Fibroblast of lung (primary cell): ENCODE measurements at places on chromosomes 16 and 17. TPM values are rescaled to one million over a fixed set of nuclear protein-coding genes. Genes with fewer than 3 reads are reported as not detected.

HOXB1 gene
- total RNA-seq = not detected in 2 replicates

HSF4 gene
- 25.8 and 31.3 TPM in 2 replicates for total RNA-seq

CRHR1 gene
- not detected in 2 replicates for total RNA-seq

TMEM88 gene
- 0.17 TPM in 1 of 2 replicates, not detected in the other for total RNA-seq

TOX3 gene
- total RNA-seq = not detected in 2 replicates

FBXO39 gene
- total RNA-seq = 0.51 and 0.66 TPM in 2 replicates

OR1A1 gene
- total RNA-seq = not detected in 2 replicates

MPO gene
- not detected in 2 replicates for total RNA-seq

SHCBP1 gene
- total RNA-seq = 1.3 and 7.3 TPM in 2 replicates

GJD3 gene
- 3.9 and 4.3 TPM in 2 replicates for total RNA-seq

KRT15 gene
- 0.17 TPM in 1 of 2 replicates, not detected in the other for total RNA-seq

NPTX1 gene
- total RNA-seq = 3.3 and 31.2 TPM in 2 replicates

KRT28 gene
- not detected in 2 replicates for total RNA-seq

LYRM9 gene
- 4.4 and 9.7 TPM in 2 replicates for total RNA-seq

PLLP gene
- not detected in 2 replicates for total RNA-seq

MAF gene
- 26.7 and 27.7 TPM in 2 replicates for total RNA-seq

SGCA gene
- total RNA-seq = 4.1 and 4.3 TPM in 2 replicates

KLHL36 gene
- total RNA-seq = 71.9 and 83.1 TPM in 2 replicates

SKAP1 gene
- total RNA-seq = not detected in 2 replicates

KCNJ2 gene
- 36.0 and 48.1 TPM in 2 replicates for total RNA-seq

OTOA gene
- 0.17 TPM in 1 of 2 replicates, not detected in the other for total RNA-seq

SECTM1 gene
- total RNA-seq = 17.3 and 31.1 TPM in 2 replicates

RAB11FIP4 gene
- 0.66 and 1.8 TPM in 2 replicates for total RNA-seq

KRT38 gene
- under 0.01 TPM in 1 of 2 replicates, not detected in the other for total RNA-seq

DCAKD gene
- 39.8 and 41.5 TPM in 2 replicates for total RNA-seq

ACSM5 gene
- total RNA-seq = not detected in 2 replicates

CDRT4 gene
- total RNA-seq = 0.77 and 2.3 TPM in 2 replicates

HSF5 gene
- under 0.01 TPM in 2 replicates for total RNA-seq

ZPBP2 gene
- total RNA-seq = not detected in 2 replicates

TUBG2 gene
- total RNA-seq = 6.9 and 11.6 TPM in 2 replicates

FNDC8 gene
- total RNA-seq = not detected in 2 replicates

MAP2K6 gene
- 18.2 and 39.5 TPM in 2 replicates for total RNA-seq

CEMP1 gene
- total RNA-seq = not detected in 2 replicates

GUCY2D gene
- total RNA-seq = not detected in 2 replicates

KRT9 gene
- total RNA-seq = not detected in 2 replicates

HAGH gene
- 29.8 and 47.4 TPM in 2 replicates for total RNA-seq

CSH1 gene
- total RNA-seq = not detected in 2 replicates

HBQ1 gene
- total RNA-seq = not detected in 2 replicates

CX3CL1 gene
- under 0.01 TPM in 1 of 2 replicates, not detected in the other for total RNA-seq

CIITA gene
- 0.51 and 0.66 TPM in 2 replicates for total RNA-seq

TMEM238L gene
- not detected in 2 replicates for total RNA-seq

AP1G1 gene
- 45.7 and 55.5 TPM in 2 replicates for total RNA-seq

ANKRD40CL gene
- total RNA-seq = under 0.01 TPM in 1 of 2 replicates, not detected in the other

TBC1D16 gene
- total RNA-seq = 26.2 and 30.4 TPM in 2 replicates

HOXB8 gene
- 0.33 and 0.51 TPM in 2 replicates for total RNA-seq

PRSS22 gene
- 0.17 TPM in 1 of 2 replicates, not detected in the other for total RNA-seq

CBFA2T3 gene
- total RNA-seq = under 0.01 TPM in 2 replicates

HLF gene
- 0.17 and 0.51 TPM in 2 replicates for total RNA-seq

PEX12 gene
- total RNA-seq = 6.2 and 7.1 TPM in 2 replicates

TP53TG3C gene
- total RNA-seq = not detected in 2 replicates

GINS2 gene
- 0.26 and 1.8 TPM in 2 replicates for total RNA-seq

NPIPB13 gene
- 1.3 and 3.0 TPM in 2 replicates for total RNA-seq

GAST gene
- not detected in 2 replicates for total RNA-seq

TNFRSF12A gene
- total RNA-seq = 159 and 196 TPM in 2 replicates

DRG2 gene
- total RNA-seq = 25.7 and 30.1 TPM in 2 replicates
